ENCODE measurements at places on chromosomes 3 and 15.

DNA sequence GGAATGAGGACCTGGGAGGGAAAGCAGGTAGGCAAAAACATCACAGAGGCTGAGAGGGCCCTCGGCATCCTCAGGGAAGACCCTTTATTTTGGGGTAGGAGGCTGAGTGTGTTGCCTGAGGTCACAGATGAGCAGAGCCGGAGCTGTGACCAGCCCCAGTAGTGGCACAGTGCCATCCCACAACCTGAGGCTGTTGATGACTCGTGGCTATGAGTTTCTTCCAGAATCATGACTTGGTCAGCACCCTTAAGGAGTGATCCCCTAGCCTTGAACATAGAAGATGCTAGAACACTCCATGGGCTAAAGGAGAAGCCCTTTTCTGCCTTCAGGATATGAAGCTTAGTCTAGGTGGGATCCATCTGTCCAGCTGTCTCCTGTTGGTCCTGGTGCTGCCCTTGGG lies 19.5 kb upstream of the CXCR6 start:
- no peak for DNase-seq

DNA sequence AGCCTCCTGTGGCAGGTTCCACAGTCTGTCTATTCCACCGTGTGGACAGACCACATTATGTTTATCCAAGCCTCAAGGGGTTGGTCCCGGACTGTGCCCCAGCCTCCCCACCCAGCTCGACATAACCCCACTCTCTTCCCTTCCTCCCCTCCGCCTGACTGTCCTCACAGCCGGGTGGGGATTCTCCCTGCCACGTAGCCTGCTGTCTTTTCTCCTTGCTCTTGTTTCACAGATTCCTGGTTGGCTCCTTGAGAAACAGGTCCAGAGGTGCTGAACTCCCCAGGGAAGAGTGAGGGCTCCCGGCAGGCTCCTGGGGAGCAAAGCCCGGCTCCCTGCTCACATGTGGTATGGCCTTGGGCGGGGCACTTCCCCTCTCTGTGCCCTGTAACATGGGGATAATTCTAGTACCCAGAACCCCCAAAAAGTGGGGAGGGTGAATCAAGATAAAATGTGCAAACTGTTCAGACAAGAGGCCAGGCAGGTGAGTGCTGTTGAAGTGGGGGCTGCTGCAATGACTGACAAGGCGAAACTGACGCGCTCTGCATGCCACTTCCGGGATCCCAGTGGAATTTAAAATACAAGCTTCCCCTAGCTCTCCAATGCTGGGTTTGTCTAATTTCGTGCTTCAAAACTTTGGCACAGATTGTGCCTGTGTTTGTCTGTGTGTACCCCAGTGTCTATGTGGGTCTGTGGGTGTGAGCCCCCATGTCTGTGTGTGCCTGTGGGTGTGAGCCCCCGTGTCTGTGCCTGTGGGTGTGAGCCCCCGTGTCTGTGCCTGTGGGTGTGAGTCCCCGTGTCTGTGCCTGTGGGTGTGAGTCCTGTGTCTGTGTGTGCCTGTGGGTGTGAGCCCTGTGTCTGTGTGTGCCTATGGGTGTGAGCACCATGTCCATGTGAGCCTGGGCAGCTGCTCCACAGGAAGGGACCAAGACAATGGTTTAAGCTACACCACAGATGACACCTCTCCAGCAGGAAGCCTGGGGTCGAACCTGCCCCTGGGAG lies 160.6 kb upstream of the IQSEC1 start:
- no peak for DNase-seq

GRCh38 chr3:30500666-30501399 lies 105.6 kb upstream of the TGFBR2 start:
- no peak for DNase-seq

- no peak for DNase-seq
Measured at GRCh38 chr3:5298453-5298852, 110.9 kb downstream of the EDEM1 start.

GRCh38 chr3:194133661-194134230 lies 2.2 kb upstream of the HES1 start:
- DNase-seq = peak; percentile 62

DNA sequence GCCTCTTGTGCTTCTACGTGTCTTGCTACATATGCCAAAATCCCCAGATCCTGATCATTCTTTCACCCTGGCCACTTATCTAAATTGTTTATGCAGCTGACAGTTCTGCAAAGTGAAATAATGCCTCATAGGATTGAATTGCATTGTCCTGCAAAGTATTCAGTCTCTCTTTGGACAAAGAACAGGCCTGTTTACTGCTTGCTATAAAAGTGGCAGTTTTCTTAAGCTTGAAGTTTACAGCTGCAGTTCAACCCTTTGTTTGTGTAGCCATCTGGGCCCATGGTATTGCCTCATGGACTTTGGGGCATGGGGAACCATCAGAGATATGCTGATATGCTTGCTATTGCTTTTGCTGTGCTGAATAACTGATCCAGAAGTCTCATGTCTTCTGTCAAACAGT lies 523.2 kb downstream of the OTOL1 start:
- no peak for DNase-seq

- DNase-seq = no peak
Measured at GRCh38 chr15:44308415-44308814, 19.9 kb downstream of the GOLM2 start.

DNA sequence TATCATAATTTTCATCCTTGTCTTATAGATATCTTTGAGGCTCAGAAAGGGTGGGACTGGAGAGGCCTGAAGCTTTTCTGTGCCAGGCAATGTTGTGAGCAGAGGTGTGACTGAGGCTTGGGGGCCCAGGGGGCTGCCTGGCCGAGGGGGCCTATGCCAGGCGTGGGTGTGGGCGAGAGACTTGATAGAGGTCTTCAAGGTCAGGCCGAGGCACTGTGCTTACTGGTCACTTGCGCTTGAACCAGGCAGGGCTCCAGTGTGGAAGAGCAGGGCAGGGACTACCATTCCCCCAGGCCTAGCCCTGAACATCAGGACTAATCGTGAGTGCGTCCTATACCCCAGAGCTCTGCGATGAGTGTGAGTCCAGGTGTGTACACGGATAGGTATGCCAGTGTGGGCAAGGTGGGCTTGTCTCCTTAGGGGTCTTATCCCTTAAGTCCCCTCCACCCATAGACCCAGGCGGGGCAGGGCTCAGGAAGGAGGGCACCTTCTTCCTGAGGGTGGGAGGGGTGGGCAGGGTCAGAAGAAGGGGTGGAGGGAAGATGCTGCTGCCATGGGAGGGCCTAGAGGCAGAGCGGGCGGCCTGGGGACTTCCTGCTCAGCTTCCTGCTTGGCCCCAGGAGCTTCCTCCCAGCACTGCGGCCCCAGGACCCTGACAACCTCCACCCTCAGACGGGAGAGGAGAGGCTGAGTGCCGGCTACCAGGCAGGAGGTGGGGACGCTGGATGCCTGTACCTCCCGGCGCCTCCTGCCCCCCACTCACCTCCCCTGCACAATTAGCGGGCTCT lies 84.7 kb downstream of the LINGO1 start:
- no peak for DNase-seq

DNA sequence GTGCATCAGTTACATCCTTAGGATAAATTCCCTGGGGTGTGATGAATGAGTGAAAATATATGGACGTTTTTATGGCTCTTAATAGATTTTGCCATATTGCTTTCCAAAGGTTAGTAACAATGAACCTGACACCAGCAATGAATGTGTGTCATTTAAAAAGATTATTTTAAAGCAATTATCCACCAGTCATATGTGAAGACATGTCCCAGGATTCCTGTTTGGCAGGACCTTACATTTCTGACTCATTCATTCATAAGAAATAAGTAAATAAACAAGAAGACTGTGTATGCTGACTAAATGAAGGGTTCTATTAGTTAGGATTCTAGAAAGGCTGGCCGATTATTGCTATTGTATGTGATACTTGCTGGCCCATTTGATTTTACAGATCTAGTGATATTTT lies 201.5 kb downstream of the SOX2 start:
- DNase-seq = no peak

GRCh38 chr15:100457201-100457600 lies 71.5 kb downstream of the CERS3 start:
- DNase-seq = no peak

DNA sequence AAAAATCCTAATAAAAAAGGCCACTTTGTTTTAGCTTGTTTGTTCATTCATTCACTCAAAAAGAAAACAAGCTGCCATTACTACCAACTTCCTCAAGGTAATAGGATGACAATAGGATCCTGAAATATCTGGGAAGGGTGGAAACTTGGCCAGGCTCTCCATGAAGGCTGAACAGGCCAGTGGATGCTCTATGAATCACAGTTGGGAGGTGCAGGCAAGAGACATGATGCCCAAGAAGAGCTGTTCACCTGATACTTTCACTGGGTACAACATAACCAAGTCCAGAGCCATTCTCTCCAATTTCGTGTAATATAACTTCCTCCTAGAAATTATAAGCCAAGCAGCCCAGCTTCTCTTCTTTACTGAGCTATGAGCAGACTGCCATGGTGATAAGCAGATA lies 37.3 kb downstream of the NMNAT3 start:
- no peak for DNase-seq

GRCh38 chr3:182257361-182257760 lies 535.9 kb upstream of the ATP11B start:
- no peak for DNase-seq

DNA sequence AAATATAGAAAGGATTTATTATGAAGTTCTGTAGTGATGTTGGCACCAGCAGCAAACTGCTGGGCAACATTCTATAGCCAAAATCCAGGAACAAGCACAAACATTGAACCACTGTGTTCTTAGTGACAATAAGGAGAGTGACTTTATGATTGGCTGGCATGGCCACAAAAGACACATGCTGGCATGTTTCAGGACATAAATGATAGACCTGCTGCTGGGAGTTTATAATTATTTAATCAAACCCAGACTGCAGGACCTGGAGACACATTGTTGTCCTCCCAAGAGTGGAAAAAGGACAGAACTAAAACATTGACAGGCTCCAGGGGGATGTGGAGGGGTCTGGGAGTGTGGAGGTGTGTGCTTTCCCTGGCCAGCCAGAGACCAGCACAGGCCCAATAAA lies 255.3 kb upstream of the LRTM1 start:
- DNase-seq = no peak

- no peak for DNase-seq
Measured at GRCh38 chr3:160956785-160957184, 148.4 kb downstream of the B3GALNT1 start.

DNA sequence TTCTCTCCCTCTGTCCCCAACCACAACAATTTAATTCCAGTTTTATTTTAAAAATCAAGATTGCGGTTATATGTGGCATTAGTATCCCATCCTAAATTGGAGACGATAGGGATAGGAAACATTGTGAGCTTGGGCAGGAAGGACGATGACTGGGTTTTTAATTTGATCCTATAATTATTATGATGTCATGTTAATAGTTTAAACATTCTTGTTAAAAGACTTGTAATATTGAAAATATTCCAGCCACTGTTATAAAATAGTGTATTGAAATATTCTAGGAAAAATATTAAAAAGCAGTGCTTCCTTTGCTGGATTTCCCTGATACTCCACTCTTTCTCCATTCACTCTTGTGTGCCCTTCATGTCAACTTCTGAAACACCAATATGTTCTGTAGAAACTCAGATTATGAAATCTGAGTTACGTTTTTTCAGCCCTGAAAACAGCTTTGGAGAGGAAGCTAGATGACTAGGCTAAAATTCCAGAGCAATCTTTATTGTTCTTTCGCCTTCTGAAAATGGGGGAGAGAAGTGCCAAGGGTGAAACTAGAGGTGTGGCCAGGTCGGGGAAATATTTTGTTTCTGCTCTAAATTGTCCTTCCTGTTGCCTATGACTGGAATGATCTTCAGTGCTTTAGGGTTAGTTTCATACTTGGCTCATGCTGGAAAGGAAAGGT lies 46.1 kb upstream of the MAP3K13 start:
- no peak for DNase-seq

- no peak for DNase-seq
Measured at GRCh38 chr3:146200461-146201220, 39.7 kb upstream of the PLOD2 start.

GRCh38 chr3:48405971-48406370 lies 23.9 kb downstream of the PLXNB1 start:
- no peak for DNase-seq

DNA sequence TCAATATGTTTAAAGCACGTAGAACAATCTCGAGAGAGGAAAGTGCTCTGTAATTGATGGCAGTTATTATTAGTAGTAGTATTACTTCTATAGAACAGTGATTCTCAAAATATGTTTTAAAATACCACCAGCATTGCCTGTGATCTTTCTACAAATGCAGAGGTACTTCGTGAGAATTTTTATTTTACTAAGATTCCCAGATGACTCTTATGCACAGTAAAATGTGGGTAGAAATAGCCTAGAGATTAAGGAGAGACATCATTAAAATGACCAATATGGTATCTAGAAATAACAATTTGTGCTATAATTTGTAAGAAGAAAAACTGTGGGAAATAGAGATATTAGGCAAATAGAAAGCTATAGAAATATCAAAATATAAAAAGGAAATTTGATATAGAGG lies 157.9 kb downstream of the SUCNR1 start:
- no peak for DNase-seq

DNA sequence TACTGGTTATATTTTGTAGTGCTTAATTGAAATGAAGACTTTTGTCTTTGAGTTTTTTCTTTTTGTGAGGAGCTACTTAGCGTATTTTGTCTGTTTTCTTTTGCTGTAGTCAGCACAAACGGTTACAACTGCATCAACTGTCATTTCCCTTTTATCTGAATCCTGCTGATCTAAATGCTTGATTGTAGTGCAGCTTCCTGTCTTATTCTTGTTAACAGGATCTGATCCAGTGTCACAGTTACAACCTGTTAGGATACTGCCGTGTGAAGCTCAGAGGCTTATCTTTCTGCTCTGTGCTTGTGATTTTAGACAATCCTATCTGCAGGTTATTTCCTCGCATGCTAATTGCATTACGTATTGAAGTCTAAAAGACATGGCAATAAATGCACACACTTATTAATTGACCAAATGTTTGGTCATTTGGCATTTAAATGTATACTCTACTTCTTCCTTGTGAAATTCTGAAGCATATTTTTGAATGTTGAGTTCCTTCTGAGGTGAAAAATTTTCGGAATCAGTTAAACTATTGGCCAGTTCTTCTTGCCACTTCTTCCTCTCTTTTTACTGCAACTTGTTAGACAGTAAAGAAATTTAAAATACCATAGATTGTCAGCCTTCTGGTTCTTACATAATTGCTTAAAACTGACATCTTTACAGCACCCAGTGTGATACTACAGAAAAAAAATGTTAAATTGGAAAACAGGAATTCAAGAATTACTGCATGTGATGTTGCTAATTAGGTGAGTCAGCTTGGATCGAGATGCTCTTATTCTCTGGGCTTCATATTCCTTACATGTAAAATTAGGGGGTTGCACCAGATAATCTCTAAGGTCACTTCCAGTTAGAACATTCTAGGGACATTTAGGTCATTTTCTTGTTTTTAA lies 168.2 kb downstream of the MBNL1 start:
- no peak for DNase-seq

DNA sequence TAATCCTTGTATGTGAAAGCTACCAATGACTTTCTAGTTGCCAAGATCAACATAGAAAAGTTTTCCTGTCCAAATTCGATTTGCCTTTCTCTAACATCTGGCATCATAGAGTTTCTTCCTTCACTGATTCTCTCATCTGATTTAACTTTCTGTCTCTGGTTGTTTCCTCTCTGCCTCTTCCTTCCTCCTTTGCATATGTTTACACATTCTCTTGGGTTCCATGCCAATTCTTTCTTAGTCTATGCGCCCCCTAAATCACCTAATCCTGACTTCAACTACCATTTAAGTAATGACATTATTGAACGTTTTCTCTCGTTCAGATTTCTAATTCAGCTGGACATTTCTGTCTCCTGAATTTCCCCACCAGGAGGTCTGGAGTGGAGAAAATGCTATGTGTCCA lies 561.9 kb upstream of the TGFBR2 start:
- DNase-seq = no peak

GRCh38 chr3:111761309-111761795 lies 97.7 kb upstream of the PHLDB2 start:
- DNase-seq = peak; percentile 6
